ENCODE measurements at places on chromosomes 1 and 21.
A peak's percentile ranks its signal among the peaks of the same experiment; 100 is the strongest.

DNA sequence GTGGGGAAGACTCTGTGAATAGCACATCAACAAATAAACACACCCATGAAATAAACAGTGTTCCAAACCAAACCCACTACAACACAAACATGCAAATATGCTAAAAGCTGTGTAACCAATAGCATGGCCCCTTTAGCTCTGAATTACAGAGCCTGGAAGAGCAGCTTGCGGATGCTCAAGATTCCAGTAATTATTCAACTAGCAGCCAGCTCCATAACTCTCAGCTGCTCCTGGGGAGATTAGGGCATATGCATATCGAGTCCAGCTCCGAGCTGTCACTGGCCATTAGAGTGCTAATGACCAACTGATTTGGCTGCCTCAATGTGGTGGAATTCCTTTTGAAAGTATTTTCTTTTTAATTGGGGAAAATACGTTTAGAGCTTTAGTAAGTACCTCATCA lies 207.1 kb downstream of the HHAT start:
- DNase-seq: no peak

DNA sequence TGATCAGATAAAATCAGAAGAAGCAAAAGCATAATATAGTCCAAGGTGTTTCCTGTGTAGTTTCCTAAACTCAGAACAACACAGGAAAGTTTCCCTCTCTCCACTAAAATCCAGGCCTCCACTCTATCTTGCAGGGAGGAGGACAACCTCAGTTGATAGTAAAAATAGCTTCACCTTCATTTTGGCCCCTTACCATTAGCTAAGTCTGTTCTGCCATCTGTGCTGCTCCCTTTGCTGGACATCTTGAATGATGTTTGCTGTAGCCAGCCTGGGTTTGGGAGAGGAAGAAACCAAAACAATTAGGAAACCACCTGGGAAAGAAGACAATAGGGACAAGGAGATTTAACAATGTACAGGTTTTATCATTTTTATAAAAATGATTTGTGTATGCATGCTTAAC lies 18.6 kb downstream of the DCAF8 start:
- DNase-seq: no peak

DNA sequence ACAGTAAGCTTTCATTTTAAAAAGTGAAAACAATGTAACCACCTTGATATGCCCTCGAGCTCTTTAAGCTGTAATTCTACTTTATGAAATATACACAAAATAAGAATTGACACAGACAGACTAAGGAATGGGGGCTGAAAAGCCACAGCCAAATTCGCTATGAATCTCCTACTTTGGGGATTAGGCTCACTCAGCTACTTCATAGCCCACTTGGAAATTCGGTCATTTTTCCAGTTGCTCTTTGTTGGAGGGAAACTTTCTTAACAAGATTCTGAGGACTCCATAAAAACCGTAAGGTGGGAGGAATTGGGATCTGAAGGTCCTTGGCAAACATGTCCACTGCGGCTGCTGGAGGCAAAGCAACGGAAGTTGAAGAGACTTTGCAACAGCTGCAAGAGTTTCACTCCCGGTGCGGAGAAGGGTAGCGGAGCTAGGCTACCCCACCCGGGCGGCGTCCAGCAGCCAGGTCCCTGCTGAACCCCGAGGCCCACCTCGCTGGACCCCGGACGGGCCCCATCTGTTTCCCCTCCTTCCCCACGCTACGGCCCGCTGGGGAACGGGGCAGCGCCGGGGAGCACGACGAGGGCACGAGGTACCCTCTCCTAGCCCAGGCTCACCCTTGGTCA lies 634 bp downstream of the MYCBP start:
- DNase-seq: peak; percentile 18

GRCh38 chr1:69321311-69321710 lies 246.4 kb upstream of the LRRC7 start:
- DNase-seq: no peak

- no peak for DNase-seq
These were observed 5.1 kb downstream of the LMNA start for GRCh38 chr1:156119503-156120209.

DNA sequence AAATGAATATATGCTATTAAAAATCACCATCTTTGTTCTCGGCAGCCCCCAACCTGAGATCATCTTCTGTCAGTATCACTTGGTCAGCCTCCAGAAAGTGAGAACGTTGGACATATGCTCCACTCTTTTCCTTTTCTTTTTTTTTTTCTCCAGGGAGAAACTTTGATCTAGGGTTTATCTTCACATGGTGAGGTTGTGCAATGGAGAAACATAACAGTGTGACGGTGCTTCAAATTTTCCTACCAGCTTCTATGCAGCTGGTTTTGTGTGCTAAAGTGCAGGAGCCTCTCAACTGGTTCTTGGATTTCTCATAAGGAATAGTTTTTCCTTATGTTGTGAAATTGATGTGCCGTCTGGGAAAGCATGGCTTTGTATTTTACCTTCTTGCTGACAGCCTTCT lies 1202.9 kb downstream of the NCAM2 start:
- no peak for DNase-seq

DNA sequence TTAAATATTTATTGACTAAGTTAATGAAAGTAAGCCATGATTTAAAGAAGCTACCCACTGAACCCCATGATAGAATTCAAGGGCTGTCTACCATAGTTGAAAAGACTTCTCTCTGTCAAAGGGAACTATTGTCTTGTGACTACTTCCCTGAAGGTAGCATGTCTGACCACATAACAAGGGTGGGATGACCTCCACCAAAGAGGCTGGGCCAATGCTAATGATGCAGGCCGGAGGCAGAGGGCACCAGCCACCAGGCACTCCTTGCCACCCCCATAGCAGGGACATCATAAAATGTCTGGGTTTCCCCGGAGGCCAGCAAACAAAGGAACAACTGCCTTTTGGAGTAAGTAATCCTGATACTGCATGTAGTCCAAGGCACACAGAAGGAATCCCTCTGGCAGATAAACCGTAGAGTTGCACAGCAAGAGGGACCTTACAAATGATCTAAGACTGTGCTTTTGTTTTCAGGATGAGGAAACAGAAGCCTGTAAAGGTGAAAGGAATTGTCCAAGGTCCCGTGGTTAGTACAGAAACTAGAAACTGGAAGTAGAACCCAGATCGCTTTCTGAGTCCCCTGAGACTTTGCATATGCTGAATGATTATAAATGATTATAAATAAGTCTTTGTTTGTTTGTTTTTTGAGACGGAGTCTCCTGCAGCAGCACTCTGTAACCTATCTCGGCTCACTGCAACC lies 33.5 kb upstream of the ITPKB start:
- DNase-seq: no peak

- no peak for DNase-seq
These were observed 22.2 kb downstream of the VAV3 start for GRCh38 chr1:107942814-107943213.

DNA sequence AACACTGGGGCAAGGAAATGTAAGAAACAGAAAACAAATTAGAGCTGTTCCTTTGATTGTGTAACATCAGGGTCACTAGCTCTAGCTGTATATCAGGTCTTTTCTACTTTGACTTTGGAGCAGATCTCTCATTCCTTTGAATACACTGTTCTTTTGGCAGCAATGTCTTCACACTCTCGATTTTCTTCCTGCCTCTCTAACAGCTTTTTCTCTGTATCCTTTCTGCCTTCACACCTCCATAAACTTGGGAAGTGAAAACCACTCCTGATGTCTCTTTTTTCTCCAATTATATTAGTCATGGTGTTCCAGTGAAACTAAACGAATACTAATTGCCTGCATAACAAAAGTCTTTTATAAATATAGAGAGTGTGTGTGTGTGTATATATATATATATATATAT lies 1458.0 kb downstream of the NCAM2 start:
- no peak for DNase-seq

DNA sequence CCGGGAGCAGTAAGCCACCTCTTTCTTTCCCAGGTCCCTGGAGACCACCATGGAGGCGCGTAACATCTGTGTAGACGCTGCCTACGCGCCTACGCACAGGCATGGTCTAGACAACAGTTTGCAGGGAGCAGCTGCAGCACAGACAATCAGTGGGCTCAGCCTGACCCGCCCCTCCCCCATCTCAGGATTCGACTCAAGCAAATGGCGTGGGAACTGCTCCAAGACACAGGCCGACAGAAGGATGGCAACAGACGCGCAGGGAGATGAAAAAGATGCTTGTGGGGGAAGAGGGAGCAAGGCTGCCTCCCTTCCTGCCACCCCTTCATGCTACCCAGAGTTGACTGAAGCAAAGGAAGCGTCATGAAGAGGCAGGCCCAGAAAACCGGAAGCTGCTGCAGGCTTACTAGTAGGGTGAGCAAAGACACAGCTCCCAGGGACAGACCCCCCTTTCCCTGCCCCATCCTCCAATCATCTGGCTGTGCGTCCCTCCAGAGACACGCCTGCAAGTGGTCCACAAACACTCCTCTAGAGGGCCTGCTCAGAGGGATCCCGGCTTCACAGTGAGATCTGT lies 19.5 kb downstream of the STK40 start:
- DNase-seq: peak; percentile 10

DNA sequence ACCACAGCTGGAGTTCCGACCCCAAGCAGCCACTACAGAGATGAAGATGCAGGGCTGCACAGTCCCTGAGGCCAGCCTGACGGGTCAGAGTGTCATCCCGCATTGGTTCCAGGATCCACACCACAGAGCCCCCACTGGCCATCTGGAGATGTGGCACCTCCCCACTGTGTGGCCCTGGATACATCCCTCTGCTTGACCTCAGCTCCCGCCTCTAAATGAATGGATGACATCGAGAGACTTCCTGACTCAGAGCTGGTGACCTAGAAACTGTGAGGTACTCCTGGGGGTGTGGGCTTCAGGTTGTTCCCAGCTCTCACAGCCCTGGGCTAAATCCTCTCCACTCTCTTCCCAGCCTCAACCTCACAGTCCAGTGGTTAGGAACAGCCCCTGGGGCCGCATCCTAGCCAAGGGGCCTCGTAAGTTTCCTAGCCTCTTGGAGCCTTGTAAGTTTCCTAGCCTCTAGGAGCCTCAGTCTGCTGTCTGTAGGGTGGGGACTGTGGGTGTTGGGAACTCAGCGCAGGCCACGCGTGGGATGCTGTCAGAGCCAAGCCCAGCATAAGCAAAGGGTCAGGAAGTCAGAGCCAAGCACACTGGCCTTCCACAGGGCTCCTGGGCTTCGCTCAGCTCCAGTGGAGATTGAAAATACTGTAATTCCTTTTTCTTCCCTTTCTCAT lies 87.5 kb upstream of the RUNX3 start:
- DNase-seq: no peak

GRCh38 chr1:208329300-208329699 lies 85.1 kb upstream of the PLXNA2 start:
- DNase-seq: no peak

DNA sequence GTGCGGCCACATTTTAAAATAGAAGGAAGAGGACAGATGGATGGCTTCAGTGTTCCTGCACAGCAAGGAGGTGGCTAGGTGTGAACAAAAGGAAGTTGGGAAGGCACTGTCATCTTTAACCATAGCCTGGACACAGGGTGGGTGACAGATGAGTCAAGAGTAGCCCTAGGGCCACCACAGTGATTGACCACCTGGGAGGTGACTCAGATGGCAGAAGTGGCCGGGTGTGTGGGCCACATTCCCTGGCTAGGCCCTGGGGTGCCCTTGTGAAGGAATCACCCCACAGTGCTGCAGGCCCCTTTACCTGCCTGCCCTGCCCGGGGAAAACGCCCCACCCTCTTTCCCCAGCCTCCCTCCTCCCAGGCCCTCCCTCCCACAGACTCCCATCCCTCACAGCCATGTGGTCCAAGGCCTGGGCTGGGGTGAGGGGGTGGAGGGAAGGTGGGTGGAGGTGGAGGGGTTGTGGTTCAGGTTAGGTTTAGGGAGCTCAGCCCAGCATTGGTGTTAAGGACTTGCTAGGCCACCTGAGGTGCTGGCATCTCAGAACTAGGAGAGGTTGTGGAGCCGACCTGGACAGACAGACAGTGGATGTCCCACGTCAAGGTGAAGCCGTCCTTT lies 59.1 kb downstream of the SPSB1 start:
- no peak for DNase-seq

GRCh38 chr1:181896824-181897223 lies 164.7 kb downstream of the ZNF648 start:
- no peak for DNase-seq

DNA sequence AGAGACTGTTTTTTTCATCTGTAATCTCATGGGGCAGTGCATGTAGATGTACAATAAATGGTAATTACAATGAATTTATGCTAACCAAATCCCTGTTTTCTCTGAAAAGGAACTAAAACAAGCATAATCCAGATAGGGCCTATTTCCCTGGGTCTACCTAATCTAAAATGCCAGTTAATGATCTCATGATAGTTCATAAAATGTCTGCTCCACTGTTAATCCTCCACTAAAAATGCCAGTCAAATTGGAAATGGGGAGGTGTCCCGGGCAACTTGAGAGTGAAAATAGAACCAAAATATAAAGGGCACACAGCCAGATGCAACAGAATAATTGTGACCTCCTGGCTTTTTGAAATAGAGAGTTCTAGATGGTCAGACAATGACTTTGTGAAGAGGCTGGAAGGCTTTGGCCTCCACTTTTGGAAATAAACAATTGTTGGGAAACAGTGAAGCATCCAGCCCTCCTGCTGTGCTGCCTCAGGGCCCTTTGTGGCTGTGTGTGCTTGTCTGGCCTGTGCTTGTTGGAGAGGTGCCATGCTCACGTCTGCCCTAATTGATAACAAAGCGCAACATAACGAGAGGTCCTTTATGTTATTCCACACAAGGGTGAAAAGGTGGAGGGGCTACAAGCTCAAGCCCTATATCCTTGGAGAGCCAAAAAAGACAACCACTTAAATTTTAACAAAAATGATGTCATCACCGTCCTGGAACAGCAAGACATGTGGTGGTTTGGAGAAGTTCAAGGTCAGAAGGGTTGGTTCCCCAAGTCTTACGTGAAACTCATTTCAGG lies 97.7 kb downstream of the ATP5PO start:
- no peak for DNase-seq

GRCh38 chr1:225539575-225539974 lies 111.7 kb upstream of the LBR start:
- DNase-seq: no peak

DNA sequence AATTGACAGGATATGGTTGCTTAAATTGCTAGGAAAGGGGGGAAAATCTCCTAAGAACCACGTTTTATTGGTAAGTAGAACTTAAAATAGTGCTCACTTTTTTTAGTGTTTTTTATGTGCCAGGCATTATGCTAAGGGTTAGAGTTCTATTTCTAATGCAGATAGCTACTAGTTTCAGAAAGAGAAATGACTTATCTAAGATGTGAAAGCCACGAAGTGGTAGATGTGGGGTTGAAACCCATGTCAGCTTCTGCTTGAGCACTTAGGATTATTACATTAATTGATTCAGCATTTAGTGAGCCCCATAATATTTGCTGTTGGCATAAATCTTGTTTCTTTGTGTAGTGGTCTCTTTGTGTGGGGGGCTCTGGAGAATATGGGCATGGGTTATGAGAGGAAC lies 24.7 kb downstream of the CACHD1 start:
- no peak for DNase-seq

DNA sequence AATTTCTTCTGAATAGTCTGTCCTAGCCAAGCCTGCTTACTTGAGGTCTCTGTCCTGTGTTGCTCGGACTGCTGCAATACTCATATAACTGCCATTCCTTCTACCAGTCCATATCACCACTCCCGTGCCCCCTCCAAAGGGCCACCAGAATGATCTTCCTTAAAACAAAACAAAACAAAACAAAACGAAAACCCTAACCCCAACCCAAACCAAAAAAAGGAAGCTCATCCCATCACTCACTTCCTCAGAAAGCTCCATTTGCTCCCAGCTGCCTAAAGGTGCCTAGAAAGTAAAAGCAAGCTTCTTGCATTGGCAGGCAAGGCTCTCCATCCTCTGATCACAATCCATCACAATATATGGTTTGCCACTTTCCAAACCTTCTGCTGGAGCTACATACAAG lies 20.3 kb downstream of the USP24 start:
- no peak for DNase-seq
